Smooth muscle cell of trachea (primary cell): ENCODE measurements at places on chromosomes 16 and 17. TPM values are rescaled to one million over a fixed set of nuclear protein-coding genes. Genes with fewer than 3 reads are reported as not detected.

The CHST5 gene
- total RNA-seq: 0.15 and 0.17 TPM in 2 replicates

The MAP3K3 gene
- 36.4 TPM in 2 replicates for total RNA-seq

The SPN gene
- not detected in 2 replicates for total RNA-seq

The NPIPA8 gene
- not detected in 2 replicates for total RNA-seq

The SMIM36 gene
- total RNA-seq: not detected in 2 replicates

The ABCA9 gene
- total RNA-seq: 18.7 and 23.3 TPM in 2 replicates

The WNT3 gene
- total RNA-seq: 0.83 and 1.2 TPM in 2 replicates

The KRT32 gene
- total RNA-seq: not detected in 2 replicates

The KCTD19 gene
- 0.50 and 0.87 TPM in 2 replicates for total RNA-seq

The KRTAP9-4 gene
- not detected in 2 replicates for total RNA-seq

The SDR42E2 gene
- total RNA-seq: not detected in 2 replicates

The CRYBA1 gene
- 0.15 and 0.33 TPM in 2 replicates for total RNA-seq

The CHST4 gene
- total RNA-seq: not detected in 2 replicates

The PYDC1 gene
- total RNA-seq: not detected in 2 replicates

The SCNN1B gene
- not detected in 2 replicates for total RNA-seq

The MYLK3 gene
- total RNA-seq: 0.15 and 0.17 TPM in 2 replicates

The PRSS33 gene
- not detected in 2 replicates for total RNA-seq

The KRT222 gene
- not detected in 2 replicates for total RNA-seq

The LYRM1 gene
- 70.4 and 101 TPM in 2 replicates for total RNA-seq

The ATF7IP2 gene
- 0.58 and 1.2 TPM in 2 replicates for total RNA-seq

The EMC6 gene
- total RNA-seq: 12.6 and 14.7 TPM in 2 replicates

The CCL23 gene
- not detected in 2 replicates for total RNA-seq

The TBC1D3K gene
- total RNA-seq: not detected in 2 replicates

The MT1G gene
- total RNA-seq: 0.58 TPM in 1 of 2 replicates, not detected in the other

The SOX15 gene
- total RNA-seq: 0.66 and 0.73 TPM in 2 replicates

The UNC13D gene
- 2.3 and 2.8 TPM in 2 replicates for total RNA-seq

The SLC46A1 gene
- 3.2 and 8.1 TPM in 2 replicates for total RNA-seq

The TP53TG3B gene
- total RNA-seq: not detected in 2 replicates

The TMEM88 gene
- total RNA-seq: 0.17 and 0.44 TPM in 2 replicates

The MYH11 gene
- total RNA-seq: under 0.01 TPM in 2 replicates

The CDRT4 gene
- 1.3 and 1.8 TPM in 2 replicates for total RNA-seq

The CFAP97D1 gene
- total RNA-seq: under 0.01 TPM in 1 of 2 replicates, not detected in the other

The NPTX1 gene
- total RNA-seq: 148 and 230 TPM in 2 replicates

The SLC13A2 gene
- total RNA-seq: not detected in 2 replicates

The TBC1D3G gene
- total RNA-seq: not detected in 2 replicates

The SCGB1C2 gene
- not detected in 2 replicates for total RNA-seq

The TNFRSF17 gene
- not detected in 2 replicates for total RNA-seq

The HOXB5 gene
- total RNA-seq: under 0.01 and 0.29 TPM in 2 replicates

The SLC52A1 gene
- total RNA-seq: under 0.01 TPM in 1 of 2 replicates, not detected in the other

The MSL1 gene
- total RNA-seq: 48.6 and 54.7 TPM in 2 replicates

The PDXDC1 gene
- total RNA-seq: 78.4 and 79.1 TPM in 2 replicates

The GRAP gene
- 0.15 and 0.33 TPM in 2 replicates for total RNA-seq

The KRT33A gene
- total RNA-seq: not detected in 2 replicates

The CTRL gene
- total RNA-seq: 0.33 and 0.44 TPM in 2 replicates

The MPP2 gene
- 4.3 and 7.4 TPM in 2 replicates for total RNA-seq

The ACE gene
- 7.9 and 20.5 TPM in 2 replicates for total RNA-seq
